ENCODE measurements at places on chromosomes 4 and X. TPM values are rescaled to one million over a fixed set of nuclear protein-coding genes. Genes with fewer than 3 reads are reported as not detected.
A peak's percentile ranks its signal among the peaks of the same experiment; 100 is the strongest.

Gene REELD1
- total RNA-seq, result 3.6 TPM

DNA sequence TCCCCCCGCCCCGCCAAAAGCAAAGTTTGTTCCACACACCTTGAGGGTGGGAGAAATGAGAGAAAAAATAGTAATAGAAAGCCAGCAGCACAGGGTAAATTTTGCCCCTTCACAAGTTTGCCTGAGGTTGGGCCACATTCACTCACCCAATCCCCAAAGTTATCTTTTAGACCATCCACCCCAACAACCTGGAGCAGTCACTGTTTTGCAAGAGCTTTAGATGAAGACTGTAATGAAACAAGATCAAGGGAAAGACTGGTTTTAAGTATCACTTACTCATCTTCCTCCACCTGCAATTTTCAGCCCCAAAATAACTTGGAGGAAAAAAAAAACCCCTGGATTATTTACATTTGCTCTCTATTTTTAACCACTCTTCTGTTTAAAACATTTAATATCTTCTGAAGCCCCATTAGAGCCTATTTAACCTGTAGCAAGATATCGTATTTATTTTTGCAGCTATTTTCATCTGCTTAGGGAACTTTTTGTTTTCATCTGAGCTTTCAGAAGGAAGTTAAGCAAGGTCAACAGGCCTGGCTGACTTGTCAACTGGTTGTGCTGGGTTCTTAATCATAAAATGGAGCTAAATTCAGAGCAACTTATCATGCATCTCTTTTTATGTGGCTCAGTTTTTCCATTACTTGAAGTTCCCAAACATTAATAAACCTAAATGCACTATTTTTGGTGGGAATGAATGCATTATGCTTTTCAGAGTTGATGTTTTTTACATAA is 24.6 kb upstream of the TBL1X start:
- DNase-seq, result no peak

GRCh38 chrX:53440621-53441517 is 6.7 kb upstream of the HSD17B10 start:
- DNase-seq, result peak; percentile 71

Gene PCDH7
- total RNA-seq, result 3.5 TPM

Gene TDO2
- 0.36 TPM for total RNA-seq

Gene YY2
- total RNA-seq, result 3.0 TPM

DNA sequence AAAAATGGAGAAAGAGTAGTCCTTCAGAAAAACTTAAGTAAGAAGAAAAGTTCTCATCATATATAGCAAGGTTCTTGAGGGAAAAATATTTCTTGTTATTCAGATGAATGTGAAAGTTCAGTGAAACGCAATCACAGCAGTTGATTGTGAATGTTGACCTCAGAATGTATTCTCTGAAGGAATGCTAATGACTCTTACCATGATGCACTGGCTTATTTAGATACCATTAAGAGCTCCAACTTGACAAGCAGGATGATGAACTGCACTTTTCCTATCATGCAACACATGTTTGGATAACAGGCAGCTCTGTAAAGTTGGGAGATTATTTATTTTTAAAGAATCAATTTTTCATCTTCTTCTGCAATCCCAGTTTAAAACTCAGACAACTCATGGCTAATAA is 115.5 kb upstream of the MYOZ2 start:
- no peak for DNase-seq

Gene CASP3
- total RNA-seq, result 19.2 TPM

DNA sequence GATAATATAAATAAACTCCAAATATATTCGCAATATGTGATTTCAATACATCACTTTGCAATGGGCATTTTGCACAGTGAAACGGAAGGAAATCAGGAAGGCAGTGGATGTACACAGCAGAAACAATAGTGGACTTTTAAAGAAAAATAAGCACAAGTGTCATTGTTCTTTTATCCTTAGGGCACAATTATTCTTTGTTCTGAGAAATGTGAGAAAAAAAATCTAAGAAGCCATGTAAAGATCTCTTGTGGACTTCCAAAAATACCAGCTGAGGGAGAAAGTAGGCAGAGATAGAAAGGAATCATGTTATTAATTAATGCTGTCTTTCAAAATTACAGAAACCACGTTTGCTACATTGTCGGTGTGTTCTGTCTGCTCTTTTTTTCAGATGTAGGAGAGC is 17.6 kb upstream of the PRRG1 start:
- DNase-seq, result no peak

Gene ANXA10
- total RNA-seq, result not detected

- no peak for DNase-seq
Measured at GRCh38 chrX:118493016-118493415, 2.6 kb upstream of the DOCK11 start.

- no peak for DNase-seq
Measured at GRCh38 chr4:17647927-17648326, 33.5 kb downstream of the MED28 start.

DNA sequence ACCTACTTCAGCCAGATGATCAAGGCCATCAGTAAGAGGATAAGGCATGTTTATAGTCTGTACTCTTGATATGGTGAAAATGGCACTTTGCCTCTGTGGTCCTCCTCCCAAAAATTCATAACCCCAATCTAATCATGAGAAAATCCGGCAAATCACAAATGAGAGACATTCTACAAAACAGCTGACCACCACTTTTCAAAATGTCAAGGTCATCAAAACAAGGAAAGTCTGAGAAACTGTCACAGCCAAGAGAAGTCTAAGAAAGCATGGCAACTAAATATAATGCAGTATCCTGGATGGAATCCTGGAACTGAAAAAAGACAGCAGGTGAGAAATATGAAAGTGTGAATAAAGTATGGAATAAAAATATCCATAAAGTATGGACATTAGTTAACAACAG is 226.6 kb upstream of the INTU start:
- DNase-seq, result no peak

Gene PRICKLE3
- total RNA-seq, result 5.1 TPM

GRCh38 chr4:184921456-184921855 is 95.7 kb upstream of the ACSL1 start:
- DNase-seq, result no peak

Measured in omental fat pad (tissue), 4 donors.